ENCODE measurements at places on chromosomes 2 and 18. TPM values are rescaled to one million over a fixed set of nuclear protein-coding genes. Genes with fewer than 3 reads are reported as not detected.

Gene SH3RF3
- total RNA-seq = 0.42 TPM

DNA sequence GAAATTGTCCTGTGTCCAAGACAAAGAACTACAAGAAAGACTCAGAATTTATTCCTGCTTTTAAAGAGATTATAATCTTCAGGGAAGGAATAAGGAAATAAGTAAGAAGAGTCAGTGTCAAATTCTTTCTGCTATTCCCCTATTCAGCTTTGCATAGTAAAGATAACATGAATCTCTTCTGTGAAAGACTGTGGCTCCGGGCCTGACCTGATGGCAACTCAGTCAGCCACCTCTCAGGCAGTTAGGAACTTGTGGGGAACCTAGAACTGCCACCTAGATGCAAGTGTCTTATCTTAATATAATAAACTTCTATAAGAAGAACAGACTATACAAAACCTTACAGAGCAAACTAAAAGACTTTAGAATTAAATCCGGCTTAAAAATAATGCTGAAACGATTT is 382.0 kb downstream of the RAD51AP2 start:
- no peaks in the 10 kb centered on the region for H3K36me3 ChIP-seq
- no peak for DNase-seq
- H3K4me1 ChIP-seq = 0 out of 2 replicates have a peak, but pooled peaks cover 2% of the 10 kb centered on the region
- no peaks in the 10 kb centered on the region for H3K27me3 ChIP-seq
- H3K27ac ChIP-seq = no peak overlapping the region
- no peak overlapping the region for H3K4me3 ChIP-seq

GRCh38 chr2:192128655-192129054 is 66.1 kb downstream of the TMEFF2 start:
- H3K4me3 ChIP-seq = no peak overlapping the region
- H3K36me3 ChIP-seq = no peaks in the 10 kb centered on the region
- H3K4me1 ChIP-seq = no peaks in the 10 kb centered on the region
- no peak overlapping the region for H3K27ac ChIP-seq
- no peaks in the 10 kb centered on the region for H3K27me3 ChIP-seq
- DNase-seq = no peak

Gene TUBA3D
- total RNA-seq = 0.21 TPM

Gene RND3
- 25.6 TPM for total RNA-seq
